ENCODE measurements at places on chromosomes 1 and 21. TPM values are rescaled to one million over a fixed set of nuclear protein-coding genes. Genes with fewer than 3 reads are reported as not detected.

GRCh38 chr1:208731981-208732821 is 488.0 kb upstream of the PLXNA2 start:
- no peaks in the 10 kb centered on the region for H3K4me1 ChIP-seq
- no peak overlapping the region for H3K27ac ChIP-seq
- DNase-seq = peak; percentile 59

DNA sequence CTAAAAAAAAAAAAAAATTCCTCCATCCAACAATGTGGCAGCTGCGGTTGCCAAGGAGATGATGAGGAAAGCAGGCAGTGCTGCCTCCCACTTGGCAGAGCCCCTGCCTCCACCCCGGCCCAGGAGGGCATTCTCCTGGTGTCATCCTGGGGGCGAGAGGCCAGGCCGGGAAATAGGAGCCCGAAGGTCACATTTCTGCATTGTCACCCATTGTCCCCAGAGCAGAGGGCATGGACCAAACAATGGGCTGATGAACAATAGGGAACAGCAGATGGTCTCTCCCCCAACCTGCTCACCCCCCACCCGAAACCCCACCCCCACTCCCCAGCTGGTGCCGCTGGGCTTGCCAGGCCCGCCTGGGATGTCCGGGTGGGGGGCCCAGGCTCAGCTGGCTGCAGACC is 37.3 kb downstream of the CAMK2N1 start:
- H3K36me3 ChIP-seq = no peaks in the 10 kb centered on the region
- no peaks in the 10 kb centered on the region for H3K27me3 ChIP-seq
- no peak for DNase-seq
- H3K4me3 ChIP-seq = no peak overlapping the region
- no peaks in the 10 kb centered on the region for H3K4me1 ChIP-seq
- H3K27ac ChIP-seq = no peak overlapping the region

The SNAPIN gene
- total RNA-seq = 15.2 TPM

The CD84 gene
- 7.6 TPM for total RNA-seq

The RPF1 gene
- 11.3 TPM for total RNA-seq
